ENCODE measurements at places on chromosomes 12 and 14.

- no peak for DNase-seq
Measured at GRCh38 chr12:44835641-44836379, 40.3 kb downstream of the NELL2 start.

DNA sequence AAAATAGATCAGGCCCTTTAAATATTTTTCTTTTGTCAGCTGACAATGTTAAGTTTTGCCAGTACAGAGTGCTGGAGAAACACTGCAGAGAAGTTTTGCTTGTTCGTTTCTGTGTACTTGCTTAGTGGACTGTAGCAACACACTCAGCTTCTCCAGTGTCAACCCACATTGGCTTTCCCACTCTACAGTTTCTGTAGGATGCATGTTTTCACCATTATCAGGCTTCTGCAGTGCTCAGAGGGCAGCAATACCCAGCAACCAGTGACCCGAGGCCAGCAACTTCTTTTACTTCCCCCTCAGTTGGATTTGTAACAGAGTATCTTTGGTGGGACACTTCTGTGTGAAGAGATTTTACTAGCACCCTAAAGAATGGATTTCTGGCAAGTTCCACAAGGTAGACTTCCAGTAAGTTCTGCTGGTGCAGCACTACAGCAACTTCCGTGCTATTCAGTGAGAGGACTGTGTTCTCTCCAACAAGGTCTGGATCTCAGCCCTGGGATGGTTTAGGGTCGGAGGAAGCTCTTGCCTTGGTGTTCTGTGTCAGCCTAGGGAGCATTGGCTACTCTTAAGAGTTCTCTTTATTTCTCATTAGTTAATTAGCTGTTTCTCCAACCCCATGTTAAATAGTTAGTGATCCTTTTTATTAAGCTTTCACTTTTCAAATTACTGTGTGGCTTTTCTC lies 70.4 kb downstream of the FUT8 start:
- no peak for DNase-seq

GRCh38 chr12:114961491-114961890 lies 277.5 kb upstream of the TBX3 start:
- DNase-seq: no peak

DNA sequence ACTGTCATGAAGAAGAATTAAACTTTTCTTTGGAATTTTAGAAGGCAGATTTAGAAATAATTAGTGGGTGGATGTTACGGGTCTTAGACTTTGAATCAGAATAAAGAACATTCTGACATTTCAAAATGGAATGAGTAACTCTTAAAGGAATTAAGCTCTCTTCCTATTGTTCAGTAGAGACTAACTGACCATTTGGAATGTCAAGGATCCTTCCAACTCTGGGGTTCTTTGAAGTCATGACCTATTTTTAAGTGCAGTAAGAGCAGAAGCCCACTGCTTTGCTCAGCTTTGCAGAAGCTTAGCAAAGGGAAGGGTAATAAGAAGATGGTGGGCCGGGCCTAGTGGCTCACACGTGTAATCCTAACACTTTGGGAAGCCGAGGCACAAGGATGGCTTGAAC lies 4.0 kb downstream of the CHURC1 start:
- DNase-seq: no peak

DNA sequence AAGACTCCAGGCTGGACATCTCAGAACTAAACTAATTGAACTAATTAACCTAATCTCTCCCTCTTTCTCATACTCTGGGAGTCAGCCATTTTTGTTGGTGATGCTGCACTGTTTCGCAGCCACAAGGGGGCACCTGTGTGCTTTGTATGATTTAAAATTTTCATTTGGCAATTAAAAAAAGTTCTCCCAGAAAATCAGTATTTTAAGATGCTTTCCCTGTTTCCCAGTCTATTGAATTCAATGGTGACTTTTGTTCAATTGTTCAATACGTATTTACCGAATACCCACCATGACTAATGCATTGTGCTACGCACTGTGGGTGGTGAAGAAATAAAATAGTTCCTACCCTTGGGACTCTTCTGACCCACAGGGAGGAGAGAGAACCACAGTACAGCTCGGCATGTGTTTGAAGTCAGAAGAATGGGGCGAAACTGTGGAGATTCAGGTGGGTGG lies 63.7 kb downstream of the ZNF664 start:
- peak; percentile 40 for DNase-seq

GRCh38 chr12:124603831-124604251 lies 36.4 kb upstream of the NCOR2 start:
- no peak for DNase-seq

DNA sequence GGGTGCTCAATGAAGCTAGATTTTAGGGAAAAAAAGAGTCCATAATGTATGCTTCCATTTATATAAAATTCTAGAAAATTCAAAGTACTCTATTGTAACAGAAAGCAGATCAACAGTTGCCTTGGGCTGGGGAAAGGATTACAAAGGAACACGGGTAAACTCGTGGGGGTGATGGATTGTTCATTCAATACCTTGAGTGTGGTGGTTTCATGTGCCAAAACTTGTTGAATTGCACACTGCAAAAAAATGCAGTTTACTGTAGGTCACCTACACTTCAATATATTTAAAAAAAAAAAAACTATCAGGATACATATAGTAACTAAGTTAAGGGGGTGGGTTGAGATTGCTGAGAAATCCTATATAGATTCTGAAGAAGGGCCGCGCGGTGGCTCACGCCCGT lies 33.6 kb downstream of the PAWR start:
- DNase-seq: no peak

GRCh38 chr14:105141486-105142281 lies 26.9 kb downstream of the JAG2 start:
- no peak for DNase-seq

- no peak for DNase-seq
Measured at GRCh38 chr12:100138803-100139098, 3.9 kb downstream of the BLTP3B start.

DNA sequence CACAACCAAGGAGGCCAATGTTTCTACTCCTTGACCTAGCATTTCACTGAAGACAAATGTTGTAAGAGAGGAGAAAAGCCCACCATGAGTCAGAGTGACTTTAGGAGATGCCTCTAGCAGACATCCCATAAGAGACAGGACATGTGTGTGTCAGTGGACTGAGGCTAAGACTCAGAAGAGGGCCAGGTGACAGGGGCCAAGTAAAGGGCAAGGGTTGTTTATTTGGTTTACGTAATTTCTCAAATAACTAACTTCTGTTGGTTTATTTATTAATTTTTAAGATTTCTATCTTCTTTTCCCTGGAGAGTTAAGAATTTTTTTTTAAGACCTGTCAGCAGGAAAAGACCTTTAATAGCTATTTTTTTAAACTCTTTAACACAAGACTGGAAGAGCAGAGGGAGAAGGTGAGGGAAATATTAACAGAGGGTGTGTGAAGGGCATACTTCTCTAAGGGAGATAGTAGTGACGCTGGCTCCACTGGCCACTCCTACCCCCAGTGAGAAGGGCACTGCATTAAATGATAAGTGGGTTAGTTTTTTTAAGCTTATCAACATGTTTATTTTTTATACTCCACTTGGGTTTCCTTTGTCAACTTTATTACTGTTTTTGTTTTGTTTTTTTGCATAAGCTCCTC lies 3.4 kb downstream of the PNP start:
- DNase-seq: no peak

GRCh38 chr14:74733221-74733620 lies 20.3 kb downstream of the FCF1 start:
- DNase-seq: no peak

Data from CD4-positive, alpha-beta T cell treated with Interferon alpha-2 for 1 hour (primary cell).